ENCODE measurements at places on chromosomes 16 and 17.

DNA sequence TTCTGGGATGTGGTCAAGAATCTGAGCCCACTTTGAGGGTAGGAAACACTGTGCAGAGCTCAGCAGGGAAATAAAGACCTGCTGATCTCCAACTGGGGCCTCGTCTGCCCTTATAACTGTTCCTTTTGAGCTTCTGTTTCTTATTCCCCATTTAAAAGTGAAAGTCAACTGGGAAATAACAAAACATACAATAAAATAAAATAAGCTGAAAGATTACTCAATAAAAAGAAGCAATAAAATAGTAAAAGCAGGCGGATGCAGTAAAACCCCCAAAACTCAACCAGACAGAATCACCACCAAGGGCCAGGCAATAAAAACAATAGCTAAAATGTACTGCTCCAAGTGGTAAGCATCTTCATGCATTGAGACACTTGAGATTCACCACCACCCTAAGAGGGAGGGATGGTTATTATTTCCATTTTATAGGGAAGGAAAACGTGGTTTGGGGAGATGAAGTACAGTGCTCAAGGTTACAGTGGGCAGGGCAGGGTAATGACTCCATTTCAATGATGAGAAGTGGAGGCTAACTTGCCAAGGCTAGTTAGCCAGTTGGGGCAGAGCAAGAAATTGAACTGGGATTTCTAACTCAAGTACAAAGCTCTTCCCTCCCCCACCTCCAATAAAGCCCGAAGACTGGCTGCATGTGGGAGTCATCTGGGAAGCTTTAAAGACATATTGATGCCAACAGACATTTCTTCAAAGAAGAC, 6.4 kb upstream of the SPACA3 start:
- no peak for DNase-seq

GRCh38 chr16:75789237-75789636, 62.9 kb upstream of the CPHXL start:
- no peak for DNase-seq

DNA sequence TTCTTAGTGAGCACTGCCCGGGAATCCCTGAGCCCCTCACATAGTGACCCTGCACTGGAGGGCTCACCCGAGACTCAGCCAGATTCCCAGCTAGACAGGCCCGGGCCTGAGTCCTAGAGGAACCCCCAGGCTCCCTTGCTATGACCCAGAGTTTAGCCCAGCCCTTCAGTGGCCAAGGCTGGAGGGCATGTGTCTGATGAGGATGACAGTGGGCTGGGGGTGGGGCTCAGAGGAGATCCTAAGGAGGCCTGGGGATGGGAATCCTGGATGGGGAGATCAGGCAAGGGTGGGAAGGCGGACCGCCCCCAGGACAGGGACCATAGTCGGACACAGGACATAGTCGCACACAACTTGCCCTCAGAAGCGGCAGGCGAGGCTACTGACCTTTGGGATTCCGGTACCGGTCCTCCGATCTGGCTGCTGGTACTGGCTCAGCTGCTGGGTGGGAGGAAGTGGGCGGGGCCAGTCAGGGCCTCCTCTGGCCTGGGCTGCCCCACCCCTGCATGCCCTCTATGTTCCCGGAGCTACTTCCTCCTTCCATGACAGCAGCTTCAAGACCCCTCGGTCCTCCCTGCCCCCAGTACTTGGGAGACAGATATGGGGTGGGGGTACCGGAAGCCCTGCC, 1.1 kb downstream of the CD79B start:
- DNase-seq = peak; percentile 57

- no peak for DNase-seq
Measured at GRCh38 chr16:8087597-8088289, 502.6 kb downstream of the TMEM114 start.

GRCh38 chr16:1290063-1290501, 19.4 kb upstream of the UBE2I start:
- DNase-seq = no peak

DNA sequence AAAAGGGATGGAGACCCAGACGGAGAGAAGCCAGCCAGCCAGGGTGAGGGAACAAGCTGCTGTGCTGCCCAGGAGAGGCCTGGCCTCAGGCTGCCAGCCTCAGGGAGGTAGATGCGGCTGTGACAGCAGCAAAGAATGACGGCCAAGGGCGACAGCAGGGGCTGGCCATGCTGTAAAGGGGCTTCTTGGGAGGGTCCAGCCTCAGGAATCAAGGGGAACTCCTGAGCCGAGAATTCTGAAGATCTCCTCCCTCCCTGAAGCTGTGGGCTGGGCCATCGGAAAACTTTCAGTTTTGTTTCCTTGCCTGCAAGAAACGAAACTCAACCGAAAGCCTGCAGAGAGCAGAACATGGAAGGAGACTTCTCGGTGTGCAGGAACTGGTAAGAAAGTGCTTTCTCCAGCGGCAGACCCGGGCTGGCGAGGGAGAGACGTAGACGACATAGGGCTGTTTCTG, at the start of gene XAF1:
Gene XAF1 (plus strand): TSS at position 316 of the 454 bp plus-strand sequence. CDS start 33 bp downstream, at position 349.
- DNase-seq = no peak

DNA sequence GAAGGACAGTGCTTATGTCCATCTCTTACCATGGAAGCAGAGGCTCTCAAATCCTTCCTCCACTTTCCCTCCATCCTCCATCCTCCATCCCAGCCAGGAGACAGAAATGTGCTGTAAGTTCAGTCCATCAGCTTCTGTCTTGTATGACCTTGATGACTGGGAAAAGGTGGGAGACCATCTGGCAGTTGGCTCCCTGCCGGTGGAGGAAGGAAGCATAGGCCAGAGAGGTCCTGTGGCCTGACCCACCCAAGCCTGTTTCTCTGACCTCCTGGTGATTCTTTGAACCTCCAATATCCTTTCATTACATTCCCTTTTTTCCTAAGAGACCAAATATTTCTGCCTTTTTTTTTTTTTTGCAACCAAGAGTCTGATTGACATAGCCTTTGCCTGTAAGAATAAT, 215.3 kb downstream of the ABCC12 start:
- no peak for DNase-seq

DNA sequence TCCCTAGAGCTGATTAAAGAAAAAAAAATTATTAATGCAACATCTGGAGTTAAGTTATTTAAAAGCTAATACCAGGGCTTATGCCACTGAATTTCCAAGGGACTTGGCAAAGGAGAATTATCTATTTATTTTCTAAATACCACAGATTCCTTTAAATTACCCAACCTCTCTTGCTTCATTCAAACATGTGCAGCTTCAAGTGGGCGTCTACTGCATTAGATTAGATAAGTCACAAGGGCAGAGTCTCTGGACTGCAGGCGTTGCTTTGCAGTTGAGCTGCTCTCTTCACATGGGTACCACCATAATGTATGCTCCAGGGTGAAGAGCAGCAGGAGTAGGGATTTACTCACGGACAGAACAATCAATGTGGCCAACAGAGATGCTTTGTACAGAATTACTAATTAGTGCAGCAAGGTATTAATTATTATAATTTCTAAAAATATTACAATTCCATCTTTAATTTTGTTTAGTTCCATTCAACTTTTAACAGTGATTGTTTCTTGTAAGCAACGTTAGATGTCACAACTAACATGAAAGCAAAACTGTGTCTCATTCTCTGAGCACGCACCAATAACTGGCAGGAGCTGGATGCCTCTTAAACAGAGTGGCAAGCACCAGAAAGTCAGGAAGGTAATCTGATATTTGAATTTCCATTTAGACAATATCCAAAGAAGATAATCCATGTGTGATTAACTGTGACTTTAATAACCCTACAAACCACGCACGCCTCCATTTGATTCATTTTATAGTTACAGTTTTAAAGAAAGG, 214.2 kb downstream of the STX8 start:
- DNase-seq = no peak

- peak; percentile 14 for DNase-seq
Measured at GRCh38 chr17:43578699-43579565, 32.8 kb upstream of the ETV4 start.
